ENCODE measurements at places on chromosomes 11 and 22.
A peak's percentile ranks its signal among the peaks of the same experiment; 100 is the strongest.

DNA sequence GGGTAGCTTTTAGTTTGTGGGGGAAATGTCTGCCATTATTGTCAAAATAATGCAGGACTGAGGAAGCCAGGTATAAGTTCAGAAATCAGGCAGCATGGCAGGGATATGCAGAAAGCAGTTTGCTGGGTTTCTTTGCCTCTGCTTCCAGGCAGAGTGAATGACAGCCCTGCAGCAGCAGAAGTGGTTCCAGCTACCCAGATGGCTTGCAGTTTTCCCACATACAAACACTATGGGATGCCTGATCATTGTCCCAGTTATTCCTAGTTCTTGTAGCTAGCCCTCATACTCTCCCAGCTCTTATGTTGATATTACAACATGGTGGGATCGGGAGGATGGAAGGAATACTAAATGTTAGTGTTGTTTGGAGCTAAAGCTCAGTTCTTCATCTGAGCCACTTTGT is 2.8 kb upstream of the DIXDC1 start:
- no peaks in the 10 kb centered on the region for H3K27me3 ChIP-seq
- peaks cover 2% of the 10 kb centered on the region for H3K4me1 ChIP-seq
- no peak overlapping the region for H3K4me3 ChIP-seq
- no peaks in the 10 kb centered on the region for H3K36me3 ChIP-seq
- DNase-seq: no peak

GRCh38 chr22:47089374-47089773 is 326.9 kb downstream of the TBC1D22A start:
- H3K4me1 ChIP-seq: no peaks in the 10 kb centered on the region
- H3K27me3 ChIP-seq: no peaks in the 10 kb centered on the region
- H3K27ac ChIP-seq: no peak overlapping the region
- no peaks in the 10 kb centered on the region for H3K36me3 ChIP-seq
- no peak overlapping the region for H3K4me3 ChIP-seq

DNA sequence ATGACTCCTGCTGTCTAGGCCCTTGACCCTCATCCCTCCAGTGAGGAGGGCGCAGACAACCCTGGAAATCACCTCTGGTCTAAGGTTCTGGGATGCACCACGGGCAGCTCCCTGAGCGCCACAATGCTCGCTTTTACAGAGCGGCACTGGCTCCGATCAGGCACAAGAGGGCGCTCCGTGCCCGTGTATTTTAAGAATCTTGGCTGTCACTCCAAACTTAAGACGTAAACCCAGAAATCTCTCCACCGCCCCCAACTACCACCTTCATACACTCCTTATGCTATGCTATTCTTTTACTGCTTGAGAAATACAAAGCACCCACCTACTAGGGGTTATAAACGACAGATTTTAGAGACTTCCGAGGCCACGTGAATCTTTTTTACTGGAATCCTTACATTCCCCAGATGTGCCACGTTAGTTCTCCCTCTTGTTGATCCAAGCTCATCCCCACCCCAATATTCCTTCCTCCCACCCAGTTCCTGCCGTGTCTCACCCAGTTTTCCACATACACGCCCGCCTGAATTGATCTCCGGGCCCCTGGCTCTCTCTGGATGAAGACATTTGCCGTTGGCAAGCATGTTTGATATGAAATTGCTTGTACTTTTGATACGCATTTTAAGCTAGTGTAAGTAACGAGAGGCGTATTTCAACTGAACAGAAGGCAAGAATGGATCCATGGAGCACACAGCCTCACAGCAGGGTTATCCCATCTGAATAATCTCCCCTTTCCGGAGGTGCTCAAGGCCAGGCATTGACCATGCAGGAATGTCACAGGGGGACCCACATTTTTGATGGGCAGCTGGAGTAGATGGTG is 453.5 kb downstream of the OPCML start:
- H3K4me1 ChIP-seq: no peaks in the 10 kb centered on the region
- no peak overlapping the region for H3K27ac ChIP-seq
- no peak overlapping the region for H3K4me3 ChIP-seq
- no peaks in the 10 kb centered on the region for H3K27me3 ChIP-seq

DNA sequence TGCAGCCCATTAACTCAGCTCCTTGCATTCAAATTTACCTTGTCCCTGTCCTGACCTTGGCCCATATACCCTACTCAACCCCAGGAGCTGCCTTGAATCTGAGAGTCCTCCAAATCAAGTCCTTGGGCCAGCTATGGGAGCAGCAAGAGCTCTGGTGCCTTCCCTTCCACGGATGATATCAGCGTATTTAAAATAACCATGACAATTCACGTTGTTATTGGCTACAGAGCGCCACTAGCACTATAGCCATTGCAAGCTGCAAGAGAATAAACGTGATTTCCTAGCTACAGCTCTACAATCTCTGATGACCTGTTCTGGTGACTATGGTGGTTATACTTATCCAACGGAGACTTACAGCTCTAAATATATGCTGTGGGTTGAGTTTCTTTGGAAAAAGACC is 357.8 kb downstream of the LARGE1 start:
- no peak for DNase-seq
- H3K27me3 ChIP-seq: no peaks in the 10 kb centered on the region
- H3K36me3 ChIP-seq: no peaks in the 10 kb centered on the region
- no peaks in the 10 kb centered on the region for H3K4me1 ChIP-seq

- H3K27ac ChIP-seq: no peak overlapping the region
- H3K36me3 ChIP-seq: no peaks in the 10 kb centered on the region
- no peak overlapping the region for H3K4me3 ChIP-seq
- peak; percentile 67 for DNase-seq
Measured at GRCh38 chr11:3106736-3107524, 49.7 kb upstream of the CARS1 start.

DNA sequence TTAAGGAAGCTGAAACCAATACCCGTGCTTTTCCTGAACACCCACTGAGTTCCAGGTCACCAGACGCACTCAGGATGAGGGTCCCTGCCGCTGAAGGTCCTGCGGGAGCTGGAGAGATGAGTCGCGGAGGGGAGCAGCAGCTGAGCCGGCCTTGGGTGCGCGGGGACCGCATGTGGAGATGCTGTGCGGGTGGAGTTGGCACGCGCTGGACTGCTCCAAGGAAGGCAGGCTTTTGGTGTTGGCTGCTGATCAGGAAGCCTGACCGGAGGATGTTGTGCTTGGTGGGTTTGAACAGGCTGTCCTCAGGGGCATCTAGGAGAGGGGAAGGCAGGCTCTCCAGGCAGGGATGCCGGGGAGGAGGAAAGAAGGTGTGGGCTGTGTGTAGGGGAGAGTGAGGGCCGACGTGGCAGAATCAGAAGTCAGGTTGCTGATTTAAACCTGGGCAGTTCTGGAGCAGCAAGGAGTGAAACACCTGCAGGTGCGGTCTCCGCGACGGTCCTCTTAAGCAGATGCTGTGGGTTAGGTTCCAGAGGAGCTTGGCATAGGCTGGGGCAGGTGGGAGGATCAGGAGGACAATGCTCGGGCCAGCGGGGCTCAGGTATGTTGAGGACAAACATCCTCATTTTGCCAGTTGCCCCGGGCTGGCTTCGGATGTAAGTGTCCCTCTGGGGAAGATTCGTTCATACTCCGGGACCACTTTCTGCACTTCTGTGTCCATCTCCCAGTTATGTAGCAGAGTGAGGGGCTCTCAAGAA is 197.5 kb upstream of the B3GAT1 start:
- DNase-seq: no peak
- H3K36me3 ChIP-seq: no peaks in the 10 kb centered on the region
- no peaks in the 10 kb centered on the region for H3K4me1 ChIP-seq
- H3K4me3 ChIP-seq: no peak overlapping the region
- no peaks in the 10 kb centered on the region for H3K27me3 ChIP-seq
- H3K27ac ChIP-seq: no peak overlapping the region

- no peaks in the 10 kb centered on the region for H3K36me3 ChIP-seq
- no peaks in the 10 kb centered on the region for H3K27me3 ChIP-seq
- no peaks in the 10 kb centered on the region for H3K4me1 ChIP-seq
- H3K27ac ChIP-seq: no peak overlapping the region
- no peak for DNase-seq
- no peak overlapping the region for H3K4me3 ChIP-seq
Measured at GRCh38 chr11:116275635-116276034, 497.2 kb downstream of the BUD13 start.

DNA sequence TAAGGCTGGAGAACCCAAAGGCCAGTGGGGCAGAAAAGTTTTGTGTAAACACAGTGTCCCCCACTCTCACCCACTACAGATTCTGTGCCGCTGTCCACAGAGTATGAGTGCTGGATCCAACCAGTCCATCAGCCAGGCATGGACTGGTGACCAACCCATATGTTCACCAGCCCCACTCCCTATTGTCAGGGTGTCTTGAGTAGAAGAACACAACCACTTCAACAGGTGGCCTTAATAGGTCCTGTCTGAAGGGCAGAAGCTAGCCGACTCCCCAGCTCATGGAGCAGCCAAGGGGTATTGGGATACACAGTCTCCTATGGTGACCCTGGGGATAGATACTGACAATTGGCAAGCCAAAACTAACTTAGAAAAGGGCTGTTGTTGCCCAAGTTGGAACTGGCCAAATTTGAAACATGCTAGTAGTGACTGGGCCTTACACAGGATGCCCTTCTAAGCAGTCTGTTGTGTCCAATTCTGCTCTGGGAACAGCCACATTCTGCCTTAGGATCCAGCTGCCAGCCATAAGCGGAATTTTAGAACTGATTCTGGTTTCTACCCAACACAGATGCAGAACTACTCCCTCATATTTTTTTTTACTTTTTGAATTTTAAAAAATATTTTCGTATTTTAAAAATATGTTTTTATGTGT is 19.8 kb upstream of the PGM2L1 start:
- no peak overlapping the region for H3K4me3 ChIP-seq
- H3K4me1 ChIP-seq: peaks cover 3% of the 10 kb centered on the region
- no peaks in the 10 kb centered on the region for H3K36me3 ChIP-seq
- H3K27me3 ChIP-seq: no peaks in the 10 kb centered on the region
- no peak for DNase-seq

- peaks cover 4% of the 10 kb centered on the region for H3K4me1 ChIP-seq
- no peak overlapping the region for H3K4me3 ChIP-seq
- H3K36me3 ChIP-seq: peaks cover 10% of the 10 kb centered on the region
- H3K27me3 ChIP-seq: no peaks in the 10 kb centered on the region
Measured at GRCh38 chr11:17986007-17986710, 26.7 kb downstream of the SERGEF start.

DNA sequence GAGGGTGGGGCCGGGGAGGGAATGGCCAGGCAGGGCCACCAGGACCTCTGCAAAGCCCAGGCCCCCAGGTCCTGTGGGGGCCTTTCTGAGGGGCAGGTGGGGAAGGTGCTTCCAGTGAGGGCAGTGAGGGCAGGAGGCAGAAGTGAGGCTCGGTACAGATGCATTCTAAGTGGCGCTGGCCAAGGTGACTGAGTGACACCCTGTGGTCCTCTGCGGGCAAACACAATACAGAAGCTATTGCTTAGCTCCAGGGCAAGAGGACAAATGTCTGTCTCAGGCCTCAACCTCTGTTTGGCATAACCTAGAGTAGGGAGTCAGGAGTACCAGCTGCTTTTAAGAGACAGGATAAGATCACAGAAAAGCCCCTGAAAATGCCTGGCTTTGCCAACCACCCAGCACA is 31.3 kb downstream of the B3GAT1 start:
- DNase-seq: no peak
- no peaks in the 10 kb centered on the region for H3K27me3 ChIP-seq
- no peaks in the 10 kb centered on the region for H3K4me1 ChIP-seq
- no peak overlapping the region for H3K4me3 ChIP-seq
- H3K27ac ChIP-seq: no peak overlapping the region

DNA sequence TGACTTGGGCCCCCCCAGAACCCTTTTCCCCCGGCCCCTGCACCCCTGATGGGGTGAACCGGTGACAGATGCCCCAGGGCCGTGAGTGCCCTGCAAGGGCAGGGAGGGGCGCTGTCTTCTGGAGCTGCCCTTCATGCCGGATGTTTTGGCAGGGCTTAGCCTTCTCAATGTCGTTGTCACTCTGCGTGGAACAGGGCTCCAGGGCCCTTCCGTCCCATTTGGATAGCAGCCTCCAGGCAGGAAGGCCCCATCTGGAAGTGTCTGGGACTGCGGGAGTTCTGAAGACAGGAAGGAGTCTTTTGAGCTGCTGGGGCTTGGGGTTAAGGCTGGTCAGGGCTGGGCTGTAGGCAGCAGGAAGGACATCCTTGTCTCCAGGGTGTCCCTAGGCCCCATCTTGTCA is 4.6 kb downstream of the FRMD8 start:
- no peak for DNase-seq
- H3K27me3 ChIP-seq: no peaks in the 10 kb centered on the region
- H3K27ac ChIP-seq: no peak overlapping the region

GRCh38 chr11:64814712-64815187 is 4.4 kb upstream of the MEN1 start:
- H3K27me3 ChIP-seq: no peaks in the 10 kb centered on the region
- no peak overlapping the region for H3K4me3 ChIP-seq
- no peak overlapping the region for H3K27ac ChIP-seq

DNA sequence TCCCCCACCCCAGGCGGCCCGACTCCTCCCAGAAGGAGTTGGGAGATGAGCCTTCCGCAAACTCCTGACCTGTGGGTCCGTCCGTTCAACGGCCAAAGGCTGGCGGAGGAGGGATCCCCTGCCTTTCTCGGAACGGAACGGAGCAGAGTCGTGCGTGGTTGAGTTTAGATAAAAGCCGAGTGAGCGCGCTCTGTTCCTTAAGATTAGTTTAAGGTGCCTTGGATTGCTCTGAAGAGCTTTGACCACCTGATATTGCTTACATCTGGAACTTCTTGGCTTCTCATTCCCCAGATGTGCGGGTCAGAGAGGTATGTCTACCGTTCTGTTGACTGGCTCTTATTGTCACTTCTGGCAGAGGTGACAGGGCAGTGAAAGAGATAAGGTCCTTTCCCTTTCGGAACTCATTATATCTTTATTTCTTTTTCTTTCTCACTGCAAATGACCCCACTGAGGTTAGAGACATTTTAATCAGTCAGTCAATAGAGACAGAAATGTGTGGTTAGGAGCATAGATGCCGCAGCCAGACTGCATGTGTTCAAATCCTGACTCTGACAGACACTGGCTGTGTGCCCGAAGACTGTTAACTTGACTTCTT is at the start of gene TRIM6:
TSS of gene TRIM6 (plus strand) at position 31 of the 595 bp plus-strand sequence. CDS start at position 292, 261 bp downstream.
- H3K4me1 ChIP-seq: no peaks in the 10 kb centered on the region
- no peaks in the 10 kb centered on the region for H3K36me3 ChIP-seq
- peak within 1 kb of the TSS; percentile 90 for H3K4me3 ChIP-seq
- H3K27ac ChIP-seq: peak within 1 kb of the TSS; percentile 58

GRCh38 chr11:33021501-33021900 is 5.8 kb downstream of the DEPDC7 start:
- no peak overlapping the region for H3K4me3 ChIP-seq
- no peak for DNase-seq
- no peaks in the 10 kb centered on the region for H3K4me1 ChIP-seq
- H3K27me3 ChIP-seq: no peaks in the 10 kb centered on the region

DNA sequence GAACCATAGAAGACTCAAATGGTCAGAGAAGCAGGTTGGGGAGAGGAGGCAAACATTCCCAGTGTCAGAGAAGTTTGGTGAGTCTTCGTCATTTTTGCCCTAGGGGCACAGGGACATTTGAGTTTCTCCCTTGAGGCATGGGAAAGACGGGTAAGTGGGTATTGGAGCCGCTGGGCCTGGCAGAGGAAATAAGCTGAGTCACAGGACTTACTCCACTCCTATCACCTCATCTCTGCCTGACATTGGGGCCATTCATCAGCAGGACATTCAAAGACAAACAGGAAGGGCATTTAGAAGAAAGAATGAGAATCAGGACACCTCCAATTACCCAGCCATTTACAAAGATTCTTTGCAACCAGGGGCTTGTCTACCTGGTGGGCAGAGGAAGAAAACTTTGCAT is 100.7 kb upstream of the SEZ6L start:
- no peaks in the 10 kb centered on the region for H3K36me3 ChIP-seq
- H3K4me1 ChIP-seq: no peaks in the 10 kb centered on the region
- DNase-seq: no peak

Data from aorta (tissue), 5 donors.